ENCODE measurements at places on chromosomes 11 and 22.

DNA sequence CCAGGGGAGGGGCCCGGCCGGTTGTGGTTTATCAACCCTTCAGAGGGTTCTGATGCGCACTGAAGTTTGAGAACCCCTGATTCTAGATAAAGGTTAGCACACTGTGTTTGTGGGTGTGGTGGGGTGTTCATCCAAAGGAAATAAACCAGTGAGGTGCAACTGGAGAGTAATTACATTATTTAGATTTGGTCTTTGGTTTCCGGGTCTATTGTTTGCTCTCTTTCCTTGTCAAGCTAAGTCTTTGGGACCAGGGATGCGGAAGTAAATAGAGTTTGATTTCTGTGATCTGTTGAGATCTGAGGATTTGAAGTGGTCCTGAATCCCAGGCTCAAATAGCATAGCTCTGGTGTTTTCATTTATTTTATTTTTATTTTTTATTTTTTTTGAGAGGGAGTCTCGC, 50.5 kb upstream of the CLMP start:
- no peak for DNase-seq
- no peak overlapping the region for H3K4me3 ChIP-seq
- H3K27ac ChIP-seq, result no peak overlapping the region
- H3K4me1 ChIP-seq, result no peaks in the 10 kb centered on the region
- H3K27me3 ChIP-seq, result peaks cover 3% of the 10 kb centered on the region

DNA sequence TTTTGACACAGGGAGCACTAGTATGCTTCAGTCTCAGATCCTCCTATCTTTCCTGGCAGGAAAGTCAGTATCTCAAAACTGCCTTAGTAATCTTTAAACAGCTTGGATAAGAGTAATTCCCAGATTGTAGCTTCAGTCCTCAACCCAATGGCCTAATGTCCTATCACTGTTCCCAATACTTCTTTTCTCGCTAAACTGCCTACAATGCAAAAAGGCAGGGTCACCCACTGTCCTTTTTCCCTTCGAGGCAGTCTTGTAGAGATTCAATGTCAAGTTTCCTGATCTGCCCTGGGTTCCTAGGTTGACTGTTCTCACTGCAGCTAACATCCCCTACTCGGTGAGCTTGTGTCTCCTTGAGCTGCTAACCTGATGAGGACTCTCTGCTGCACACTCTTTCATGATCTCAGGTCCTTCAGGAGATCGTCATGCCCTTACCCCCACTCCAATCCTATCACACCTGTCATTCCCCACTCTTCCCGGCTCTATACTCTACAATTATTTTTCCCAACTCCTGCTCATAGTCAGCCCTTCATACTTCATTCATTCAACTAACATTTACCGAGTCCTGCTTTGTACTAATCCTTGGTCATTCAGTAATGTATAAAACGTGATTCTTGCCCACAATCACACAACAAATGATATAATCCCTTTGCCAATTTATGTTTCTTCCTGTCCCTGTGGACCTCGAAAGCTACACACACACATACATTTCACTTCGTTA, 904 bp downstream of the C2CD3 start:
- peaks cover 15% of the 10 kb centered on the region for H3K4me1 ChIP-seq
- H3K27ac ChIP-seq, result peak overlapping the region; percentile 88
- peaks cover 25% of the 10 kb centered on the region for H3K36me3 ChIP-seq
- no peak for DNase-seq
- H3K4me3 ChIP-seq, result peak overlapping the region; percentile 83

GRCh38 chr11:8870411-8871170, 40.4 kb upstream of the AKIP1 start:
- peak; percentile 65 for DNase-seq
- H3K4me1 ChIP-seq, result peaks cover 6% of the 10 kb centered on the region
- H3K36me3 ChIP-seq, result no peaks in the 10 kb centered on the region
- peak overlapping the region; percentile 94 for H3K27ac ChIP-seq
- no peaks in the 10 kb centered on the region for H3K27me3 ChIP-seq

GRCh38 chr11:614623-615503, 887 bp downstream of the IRF7 start:
- no peaks in the 10 kb centered on the region for H3K27me3 ChIP-seq
- H3K4me3 ChIP-seq, result peak overlapping the region; percentile 72
- peaks cover 40% of the 10 kb centered on the region for H3K36me3 ChIP-seq
- H3K27ac ChIP-seq, result peak overlapping the region; percentile 99
- DNase-seq, result no peak
- peaks cover 33% of the 10 kb centered on the region for H3K4me1 ChIP-seq

DNA sequence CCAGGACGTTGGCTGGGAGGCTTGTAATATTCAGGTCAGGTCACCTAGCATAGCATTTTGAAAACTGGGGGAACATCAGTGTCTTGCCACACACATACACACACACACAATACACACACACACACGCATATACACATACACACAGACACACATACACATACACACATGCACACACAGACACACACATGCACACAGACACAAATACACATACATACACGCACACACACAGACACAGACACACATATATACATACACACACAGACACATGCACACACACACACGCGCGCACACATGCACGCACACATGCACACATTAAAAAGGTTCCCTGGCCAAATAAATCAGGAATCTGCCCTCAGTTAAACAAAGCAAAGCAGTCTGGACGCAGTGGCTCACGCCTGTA, 12.5 kb downstream of the MYBPC3 start:
- no peak overlapping the region for H3K27ac ChIP-seq
- no peaks in the 10 kb centered on the region for H3K27me3 ChIP-seq
- peak overlapping the region; percentile 0 for H3K4me3 ChIP-seq
- no peaks in the 10 kb centered on the region for H3K4me1 ChIP-seq

- H3K27ac ChIP-seq, result no peak overlapping the region
- peaks cover 17% of the 10 kb centered on the region for H3K4me1 ChIP-seq
- no peaks in the 10 kb centered on the region for H3K36me3 ChIP-seq
- DNase-seq, result no peak
- no peak overlapping the region for H3K4me3 ChIP-seq
These were observed 920 bp downstream of the TMEM218 start for GRCh38 chr11:125110506-125110905.

DNA sequence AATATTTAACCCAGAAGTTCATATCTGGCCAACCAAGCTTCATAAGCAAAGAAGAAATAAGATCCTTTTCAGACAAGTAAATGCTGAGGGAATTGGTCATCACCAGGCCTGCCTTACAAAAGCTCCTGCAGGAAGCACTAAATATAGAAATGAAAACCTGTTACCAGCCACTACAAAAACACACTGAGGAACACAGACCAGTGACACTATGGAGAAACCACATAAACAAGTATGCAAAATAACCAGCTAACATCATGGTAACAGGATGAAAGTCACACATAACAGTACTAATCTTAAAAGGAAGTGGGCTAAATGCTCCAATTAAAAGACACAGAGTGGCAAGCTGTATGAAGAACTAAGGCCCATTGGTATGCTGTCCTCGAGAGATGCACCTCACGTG, 311.4 kb downstream of the DYNC2H1 start:
- no peak overlapping the region for H3K4me3 ChIP-seq
- H3K4me1 ChIP-seq, result no peaks in the 10 kb centered on the region

DNA sequence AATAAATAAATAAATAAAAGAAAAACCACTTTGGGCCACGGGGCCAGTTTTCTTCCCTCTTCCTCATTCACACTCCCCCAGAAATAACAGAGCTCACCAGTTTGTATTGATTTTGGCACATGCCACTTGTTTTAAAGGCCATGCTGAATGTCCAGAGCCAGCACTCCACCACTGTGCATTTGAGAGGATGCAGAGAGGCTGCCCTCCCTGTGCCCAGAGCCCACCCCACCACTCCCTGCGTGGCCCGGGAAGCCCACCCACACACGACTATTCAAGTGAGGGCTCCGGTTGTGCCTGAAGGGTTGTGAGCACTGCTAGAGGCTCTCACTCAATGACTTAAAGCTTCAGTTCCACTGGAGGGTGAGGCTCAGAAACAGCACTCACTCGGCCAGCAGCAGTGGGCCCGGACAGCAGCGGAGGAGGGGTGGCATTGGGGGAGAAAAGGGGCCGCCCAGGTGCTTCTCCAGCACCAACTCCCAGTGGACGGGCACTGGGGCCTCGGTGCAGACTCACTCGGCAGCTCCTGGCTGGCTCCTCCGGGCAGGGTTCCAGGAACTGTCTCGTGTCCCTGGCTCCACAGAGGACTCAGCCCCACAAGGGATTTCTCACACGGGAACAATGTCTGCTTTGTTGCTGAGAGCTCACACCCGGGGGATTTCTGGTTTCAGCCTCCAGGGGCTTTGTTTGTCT, 112.7 kb downstream of the SHANK2 start:
- no peaks in the 10 kb centered on the region for H3K27me3 ChIP-seq
- peak; percentile 68 for DNase-seq
- H3K36me3 ChIP-seq, result no peaks in the 10 kb centered on the region
- H3K4me3 ChIP-seq, result no peak overlapping the region
- no peaks in the 10 kb centered on the region for H3K4me1 ChIP-seq
- H3K27ac ChIP-seq, result no peak overlapping the region

- DNase-seq, result no peak
- no peak overlapping the region for H3K27ac ChIP-seq
- no peaks in the 10 kb centered on the region for H3K4me1 ChIP-seq
- no peaks in the 10 kb centered on the region for H3K36me3 ChIP-seq
These were observed 309.3 kb downstream of the CASP12 start for GRCh38 chr11:104588970-104589369.

GRCh38 chr22:47811971-47812370, 1049.5 kb downstream of the TBC1D22A start:
- no peak overlapping the region for H3K4me3 ChIP-seq
- no peak overlapping the region for H3K27ac ChIP-seq
- no peaks in the 10 kb centered on the region for H3K36me3 ChIP-seq

- no peak for DNase-seq
- H3K36me3 ChIP-seq, result no peaks in the 10 kb centered on the region
- no peak overlapping the region for H3K27ac ChIP-seq
These were observed 172.5 kb downstream of the TBC1D22A start for GRCh38 chr22:46934746-46935491.

- H3K36me3 ChIP-seq, result no peaks in the 10 kb centered on the region
- peaks cover 37% of the 10 kb centered on the region for H3K4me1 ChIP-seq
- peak; percentile 79 for DNase-seq
- no peak overlapping the region for H3K4me3 ChIP-seq
- H3K27ac ChIP-seq, result peak overlapping the region; percentile 22
- no peaks in the 10 kb centered on the region for H3K27me3 ChIP-seq
These were observed 3.0 kb upstream of the GTSE1 start for GRCh38 chr22:46293577-46294260.

- H3K27ac ChIP-seq, result peak overlapping the region; percentile 81
- peaks cover 57% of the 10 kb centered on the region for H3K4me1 ChIP-seq
- peaks cover 20% of the 10 kb centered on the region for H3K27me3 ChIP-seq
- DNase-seq, result peak; percentile 56
- H3K36me3 ChIP-seq, result no peaks in the 10 kb centered on the region
- H3K4me3 ChIP-seq, result peak overlapping the region; percentile 64
These were observed 41.1 kb downstream of the DIXDC1 start for GRCh38 chr11:111978028-111978771.

GRCh38 chr11:93740730-93741093, 583 bp downstream of the TAF1D start:
- peaks cover 45% of the 10 kb centered on the region for H3K36me3 ChIP-seq
- H3K4me3 ChIP-seq, result peak overlapping the region; percentile 78
- H3K27ac ChIP-seq, result peak overlapping the region; percentile 91
- no peaks in the 10 kb centered on the region for H3K27me3 ChIP-seq
- H3K4me1 ChIP-seq, result peaks cover 9% of the 10 kb centered on the region
- peak; percentile 56 for DNase-seq

DNA sequence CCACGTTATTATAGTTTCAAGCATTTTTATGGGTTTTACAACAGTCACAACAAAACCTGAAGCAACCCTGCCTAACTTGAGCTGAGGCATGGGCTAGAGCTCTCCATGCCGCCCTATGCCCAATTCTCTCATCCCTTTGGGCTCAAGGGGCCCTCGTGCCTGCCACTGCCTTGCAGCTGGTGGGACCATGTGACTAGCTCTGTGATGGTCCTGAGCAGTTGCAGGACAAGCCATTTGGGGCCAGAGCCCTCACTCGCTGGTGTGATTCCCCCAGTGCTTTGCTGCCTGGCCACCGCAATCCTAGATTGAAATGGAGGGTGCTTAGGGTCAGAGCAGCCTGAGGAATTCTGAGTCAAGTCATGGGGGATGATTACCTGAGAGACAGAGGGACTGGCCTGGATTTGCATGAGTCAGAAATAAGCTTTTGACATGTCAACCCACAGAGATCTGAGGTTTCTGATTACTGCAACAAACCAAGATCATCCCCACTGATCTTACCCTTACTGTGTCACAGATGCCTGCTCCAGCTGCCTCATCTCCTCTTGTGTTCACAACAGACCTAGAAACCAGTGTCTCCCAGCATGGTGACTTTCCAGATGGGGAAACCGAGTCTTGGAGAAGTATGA, 323.7 kb downstream of the BRD1 start:
- DNase-seq, result no peak
- H3K27ac ChIP-seq, result no peak overlapping the region
- no peaks in the 10 kb centered on the region for H3K4me1 ChIP-seq
- H3K36me3 ChIP-seq, result no peaks in the 10 kb centered on the region

DNA sequence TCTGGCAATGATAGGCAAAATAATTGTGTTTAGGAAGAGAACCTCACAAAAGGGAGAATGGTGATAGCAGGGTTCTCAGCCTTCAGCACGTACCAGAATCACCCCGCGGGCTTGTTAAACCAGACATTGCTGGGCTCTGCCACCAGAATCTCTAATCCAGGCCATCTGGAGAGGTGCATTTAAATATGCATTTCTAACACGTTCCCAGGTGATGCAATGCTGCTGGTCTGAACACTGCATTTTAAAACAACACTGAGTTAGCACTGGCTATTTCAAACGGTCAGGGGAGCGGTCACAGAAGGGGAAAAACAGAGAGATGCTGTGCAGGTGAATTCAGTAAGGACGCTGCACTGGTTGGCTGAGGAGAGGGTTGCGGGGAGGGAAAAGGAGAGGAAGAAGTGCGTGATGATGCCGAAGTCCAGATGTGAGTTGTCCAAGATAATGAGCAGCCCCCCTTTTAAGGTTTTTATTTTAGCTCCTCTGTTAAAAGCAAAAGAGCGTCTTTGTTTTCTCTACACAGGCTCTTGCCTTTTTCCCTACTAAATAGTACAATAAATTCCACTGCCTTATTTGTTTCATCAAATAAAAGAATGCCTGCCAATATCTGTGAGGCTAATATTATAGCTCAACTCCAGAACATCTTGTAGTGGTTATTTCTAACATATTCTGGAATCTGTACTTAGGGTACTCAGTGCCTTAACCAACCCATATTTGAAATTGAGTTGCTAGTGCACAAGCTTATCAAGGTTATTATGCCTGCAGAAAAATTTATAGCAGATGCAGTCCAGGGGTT, 109.6 kb upstream of the POU2AF2 start:
- no peak for DNase-seq
- H3K27ac ChIP-seq, result no peak overlapping the region
- no peaks in the 10 kb centered on the region for H3K27me3 ChIP-seq
- H3K4me3 ChIP-seq, result no peak overlapping the region
- H3K4me1 ChIP-seq, result no peaks in the 10 kb centered on the region

DNA sequence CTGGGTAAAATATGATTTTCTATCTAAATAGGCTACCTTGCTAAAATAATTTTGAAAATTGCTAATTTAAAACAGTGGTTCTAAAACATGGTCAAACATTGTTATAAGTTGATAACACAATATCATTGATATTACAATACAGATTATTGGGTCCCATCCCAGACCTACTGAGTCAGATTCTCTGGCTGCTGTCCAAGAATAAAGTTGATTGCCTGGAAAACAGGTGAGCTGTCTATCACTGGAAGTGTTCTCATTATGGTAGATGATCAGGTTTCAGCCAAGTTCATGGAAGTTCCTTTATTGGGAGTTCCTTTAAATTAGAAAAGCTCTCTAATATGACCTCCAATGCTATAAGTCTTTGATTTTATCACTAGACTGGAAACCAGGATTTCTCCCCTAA, 52.3 kb downstream of the SC5D start:
- H3K36me3 ChIP-seq, result no peaks in the 10 kb centered on the region
- no peaks in the 10 kb centered on the region for H3K4me1 ChIP-seq
- H3K4me3 ChIP-seq, result no peak overlapping the region

Measured in heart left ventricle (tissue), 16 donors.